Stimulated activated CD4-positive, alpha-beta T cell treated with anti-CD3 and anti-CD28 coated beads, Interleukin-4, amount 100 ng/mL, for 24 hours (primary cell): ENCODE measurements at places on chromosomes 7 and 10.
A peak's percentile ranks its signal among the peaks of the same experiment; 100 is the strongest.

DNA sequence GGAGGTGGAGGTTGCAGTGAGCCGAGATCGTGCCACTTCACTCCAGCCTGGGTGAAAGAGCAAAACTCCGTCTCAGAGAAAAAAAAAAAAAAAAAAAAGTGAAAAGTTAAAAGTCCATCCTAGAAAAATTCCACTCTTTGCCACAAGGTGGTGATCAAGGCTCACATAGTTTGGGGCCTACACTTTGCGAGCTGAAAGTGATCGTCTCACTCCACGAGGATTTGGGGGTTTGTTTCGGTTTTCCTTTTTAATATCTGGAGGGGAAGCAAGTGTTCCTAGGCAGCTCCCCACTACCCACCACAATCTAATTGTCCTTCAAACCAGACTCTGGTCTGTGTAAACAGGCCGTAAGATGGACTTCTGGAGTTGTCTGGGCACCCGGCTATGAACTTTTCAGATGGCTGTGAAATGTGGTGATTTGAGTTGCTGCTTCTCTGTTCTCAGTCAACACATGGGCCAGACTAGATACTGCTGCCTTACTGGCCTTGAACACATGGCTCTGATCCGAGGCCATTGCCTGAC lies 27.1 kb downstream of the PRLHR start:
- peak; percentile 67 for DNase-seq

DNA sequence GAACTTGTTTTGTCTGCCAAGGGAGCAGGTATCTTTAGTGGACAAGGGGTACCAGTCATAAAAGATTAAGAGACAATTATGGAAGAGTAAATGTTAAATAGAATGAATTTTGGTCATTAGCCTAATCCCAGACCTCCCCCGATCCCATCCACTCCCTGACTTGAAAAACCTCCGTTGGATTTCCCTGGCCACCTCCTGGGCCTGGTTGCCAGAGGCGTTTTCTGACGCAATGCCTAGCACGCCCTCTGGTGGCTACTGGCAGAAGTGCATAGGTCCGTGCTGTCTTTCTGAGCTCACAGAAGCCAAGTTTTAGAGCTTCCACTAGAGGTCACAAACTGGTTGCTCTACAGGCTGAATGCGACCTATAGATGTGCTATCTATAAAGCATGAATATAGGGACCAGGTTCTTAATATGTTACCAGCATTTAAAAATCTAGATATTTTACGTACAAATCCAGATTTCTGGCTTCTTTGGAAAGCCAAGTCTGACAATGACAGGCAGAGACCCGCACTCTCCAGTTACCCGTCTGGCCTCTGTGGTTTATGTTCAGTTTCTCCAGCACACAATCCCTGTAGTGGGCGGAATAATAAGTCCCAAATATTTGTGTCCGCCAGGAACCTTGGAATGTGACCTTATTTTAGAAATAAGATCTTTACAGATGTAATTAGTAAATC lies 39.8 kb downstream of the SPOCK2 start:
- DNase-seq, result peak; percentile 94

DNA sequence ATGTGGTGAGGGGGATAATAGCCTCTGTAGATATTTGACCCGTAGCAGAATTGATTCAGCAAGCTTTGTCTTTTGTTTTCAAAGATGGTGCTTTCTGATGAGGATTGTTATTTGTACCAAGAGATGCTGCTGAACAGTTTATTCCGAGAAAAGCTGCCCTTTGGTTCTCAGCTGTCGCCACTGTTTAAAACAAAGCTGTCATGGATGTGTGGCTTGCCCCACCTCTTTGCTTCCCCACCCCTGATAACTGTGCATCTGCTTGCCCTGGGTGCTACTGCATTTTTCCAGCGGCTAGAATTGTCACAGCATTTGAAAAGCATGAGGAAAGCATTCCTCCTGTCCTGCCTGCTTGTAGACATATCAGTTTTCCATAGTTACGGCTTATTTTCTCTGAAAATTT lies 226.9 kb upstream of the CSTF2T start:
- DNase-seq, result no peak

DNA sequence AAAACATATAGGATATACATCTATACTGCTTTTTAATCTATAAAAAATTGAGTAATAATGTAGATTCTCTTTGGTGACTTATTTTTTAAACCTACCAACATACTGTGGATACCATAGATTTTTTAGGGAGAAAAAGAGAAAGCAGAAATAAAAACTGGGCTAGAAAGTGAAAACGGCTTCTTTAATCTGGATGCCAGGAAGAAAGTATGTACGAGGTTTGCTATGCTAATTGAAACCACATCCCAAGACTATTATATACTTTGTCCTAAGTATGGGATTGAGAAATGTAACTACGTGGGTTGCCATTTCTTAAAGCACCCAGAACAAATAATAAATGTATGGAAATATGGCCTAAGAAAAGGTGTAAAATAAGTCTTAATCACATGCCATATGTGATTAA lies 129.0 kb upstream of the NFE2L3 start:
- DNase-seq, result no peak

- DNase-seq, result no peak
These were observed 34.5 kb downstream of the PPP1R3C start for GRCh38 chr10:91598211-91598977.

GRCh38 chr7:42614636-42615035 lies 297.2 kb downstream of the C7orf25 start:
- no peak for DNase-seq

DNA sequence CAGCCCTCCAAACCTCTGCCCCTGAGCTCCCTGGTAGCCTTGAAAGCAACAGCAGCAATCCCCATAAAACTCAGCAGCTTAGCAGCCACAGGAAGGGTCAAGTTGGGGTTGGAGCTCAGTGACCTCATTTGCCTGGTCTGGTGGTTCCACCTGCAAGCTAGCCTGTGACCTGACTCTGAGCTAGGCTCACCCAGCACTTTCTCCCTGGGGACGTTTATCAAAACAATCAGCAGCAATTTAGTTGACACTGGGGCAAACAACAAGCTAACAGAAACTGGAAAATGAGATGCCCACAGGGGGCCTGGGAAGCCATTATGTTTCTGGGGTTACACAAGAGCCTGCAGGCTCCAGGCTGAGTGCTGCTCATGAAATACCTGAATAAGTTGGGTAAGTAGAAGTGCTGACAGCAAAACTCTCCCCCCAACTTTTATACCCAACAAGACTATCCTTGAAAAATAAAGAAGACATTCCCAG lies 22.4 kb upstream of the CRYGN start:
- DNase-seq, result no peak
